Stimulated activated CD8-positive, alpha-beta memory T cell treated with anti-CD3 and anti-CD28 coated beads, Interleukin-2, amount 100 ng/mL, for 1 hour (primary cell): ENCODE measurements at places on chromosomes 1 and 21.

DNA sequence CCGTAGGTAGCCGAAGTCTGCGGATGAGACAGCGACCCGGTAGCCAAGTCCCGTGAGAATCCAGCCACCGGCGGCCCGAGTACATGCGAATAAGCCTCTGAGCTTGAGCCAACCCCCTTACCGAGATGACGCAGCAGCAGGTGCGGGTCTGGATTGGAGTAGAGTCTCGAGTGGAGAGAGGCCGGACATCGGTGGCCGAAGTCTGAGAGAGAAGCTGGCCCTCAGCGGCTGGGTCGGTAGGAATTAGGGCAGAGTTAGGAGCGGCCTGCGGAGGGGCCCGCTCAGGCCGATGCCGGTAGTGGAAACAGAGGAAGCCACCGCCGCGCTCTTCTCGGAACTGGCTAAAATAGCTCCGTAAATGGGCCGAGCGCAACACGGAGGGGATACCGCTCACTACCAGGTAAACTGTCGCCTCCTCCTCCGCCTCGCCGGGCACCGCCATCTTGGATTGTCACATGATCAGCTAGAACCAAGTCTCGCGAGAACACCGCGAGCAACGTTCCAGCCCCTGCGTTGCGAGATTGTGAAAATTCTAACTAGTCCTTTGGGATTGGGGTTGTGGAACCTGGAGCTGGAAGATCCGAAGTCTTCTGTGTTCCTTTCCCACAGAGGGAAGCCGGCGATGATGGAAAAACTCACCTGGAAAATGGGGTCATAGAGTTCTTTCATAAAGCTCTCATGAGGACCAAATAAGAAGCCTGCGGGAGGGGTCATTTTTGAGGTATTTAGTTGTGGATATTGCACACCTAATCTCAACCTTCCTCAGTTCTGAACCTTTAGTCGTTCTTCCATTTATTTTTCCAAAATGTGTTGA, at the start of gene GPATCH3:
GPATCH3 (minus strand) TSS at position 467 of the 814 bp plus-strand sequence; CDS start at position 442, 25 bp downstream.
- peak; percentile 70 for DNase-seq

DNA sequence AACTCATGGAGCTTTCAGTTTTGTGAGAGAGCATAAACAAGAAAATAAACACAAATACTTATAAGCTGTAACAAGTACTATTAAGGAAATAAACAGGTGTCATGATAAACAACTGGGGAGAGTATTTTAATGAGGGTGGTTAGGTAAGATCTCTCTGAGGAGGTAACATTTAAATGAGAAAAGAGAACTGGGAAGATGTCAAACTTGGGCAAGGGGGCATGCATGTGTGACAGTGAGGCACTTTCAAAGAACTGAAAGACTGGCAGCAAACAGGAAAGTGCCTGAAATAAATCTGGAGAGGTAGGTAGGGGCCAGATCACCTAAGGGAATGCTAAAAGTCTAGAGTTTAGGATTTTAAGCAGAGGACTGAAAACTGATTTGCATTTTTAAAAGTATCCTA, 37.8 kb downstream of the NSL1 start:
- DNase-seq = no peak

GRCh38 chr1:20375563-20375962, 84.9 kb downstream of the VWA5B1 start:
- no peak for DNase-seq

GRCh38 chr1:110734133-110734680, 59.5 kb upstream of the KCNA3 start:
- no peak for DNase-seq

GRCh38 chr1:64469977-64470664, at the start of gene CACHD1:
TSS of gene CACHD1 (plus strand) at chr1:64470129. CDS start at chr1:64470745, 616 bp downstream.
- DNase-seq = peak; percentile 14

GRCh38 chr1:2429780-2430591, 17.6 kb upstream of the PEX10 start:
- no peak for DNase-seq

DNA sequence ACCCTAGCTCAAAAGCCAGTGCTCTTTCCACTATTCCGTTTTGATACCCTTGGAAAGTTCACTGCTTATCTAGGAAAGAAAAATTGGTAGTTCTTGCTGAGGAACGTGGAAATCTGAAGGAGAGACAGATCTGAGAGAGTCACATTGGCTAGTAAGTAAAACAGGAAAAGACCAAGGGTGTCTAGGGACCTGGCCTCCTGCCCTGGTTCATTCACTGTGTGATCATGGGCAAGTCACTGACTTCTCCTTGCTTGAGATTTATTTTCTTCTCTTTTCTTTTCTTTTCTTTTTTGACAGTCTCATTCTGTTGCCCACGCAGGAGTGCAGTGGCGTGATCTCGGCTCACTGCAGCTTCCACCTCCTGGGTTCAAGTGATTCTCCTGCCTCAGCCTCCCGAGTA, 90.8 kb downstream of the NFIA start:
- DNase-seq = no peak

- DNase-seq = no peak
These were observed 969.1 kb downstream of the AMY1C start for GRCh38 chr1:104718752-104719151.

- DNase-seq = no peak
These were observed 185.1 kb downstream of the LRRC7 start for GRCh38 chr1:69752831-69753230.

DNA sequence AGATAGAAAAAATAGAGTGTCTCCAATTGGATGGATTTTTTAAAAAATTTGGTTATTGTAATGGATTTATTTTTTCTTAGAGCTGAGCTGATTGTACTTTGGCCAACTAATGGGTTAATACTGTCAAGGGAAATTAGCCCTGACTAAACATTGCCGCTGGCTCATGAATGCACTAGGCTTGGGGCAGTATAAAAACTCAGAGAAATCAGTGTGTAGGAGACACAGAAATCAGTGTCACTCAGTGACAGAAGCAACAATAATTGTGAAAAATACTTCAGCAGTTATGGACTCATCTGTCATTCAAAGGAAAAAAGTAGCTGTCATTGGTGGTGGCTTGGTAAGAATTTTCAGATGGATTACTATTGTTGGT, at the start of gene KMO:
KMO (plus strand) TSS at position 217 of the 370 bp plus-strand sequence; CDS start at position 284, 67 bp downstream.
- DNase-seq = no peak

GRCh38 chr21:32359719-32360260, 33.0 kb downstream of the URB1 start:
- no peak for DNase-seq

GRCh38 chr1:77652268-77652667, 30.2 kb downstream of the ZZZ3 start:
- DNase-seq = no peak

- no peak for DNase-seq
These were observed 166.8 kb downstream of the HIVEP3 start for GRCh38 chr1:41751804-41752513.
